ENCODE measurements at places on chromosomes 3 and 15.

DNA sequence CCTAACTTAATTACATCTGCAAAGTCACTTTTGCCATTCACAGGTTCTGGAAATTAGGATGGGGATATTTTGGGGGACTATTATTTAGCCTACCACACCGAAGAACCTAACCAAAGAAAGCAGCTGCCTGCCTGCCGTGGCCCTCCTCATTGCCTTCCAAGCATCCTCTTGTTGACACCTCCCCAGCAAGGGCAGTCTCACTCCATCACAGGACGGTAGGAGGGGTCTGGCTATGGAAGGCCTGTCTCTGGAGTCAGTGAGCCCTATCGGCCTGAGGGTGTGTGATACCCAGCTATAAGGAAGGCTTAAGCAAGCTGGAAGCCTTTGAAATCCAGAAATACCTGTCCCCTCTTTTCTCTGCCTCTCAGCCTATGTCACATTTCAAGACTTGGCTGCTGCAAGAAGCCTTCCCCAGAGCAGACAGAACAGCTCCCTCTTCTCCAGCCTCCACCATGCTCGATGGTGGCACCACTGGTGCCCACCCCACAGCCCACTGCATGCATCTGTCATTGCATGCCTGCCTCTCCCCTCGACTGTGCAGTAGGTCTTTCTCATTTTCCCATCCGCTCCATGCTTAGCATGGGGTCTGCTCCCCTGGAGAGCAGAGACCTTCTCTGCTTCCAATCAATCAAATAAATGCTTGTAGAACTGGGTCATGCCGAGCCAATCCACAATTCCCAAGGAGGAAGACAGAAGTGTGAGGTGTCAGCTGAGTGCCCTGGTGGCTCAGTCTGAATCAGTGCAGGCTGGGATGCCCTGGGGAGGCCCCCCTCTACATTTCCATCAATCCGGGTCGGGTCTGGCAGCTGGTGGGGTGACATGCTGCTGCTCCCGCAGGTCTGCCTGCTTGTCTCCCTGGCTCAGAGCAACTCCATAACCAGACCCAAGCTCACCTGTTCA lies 23.9 kb upstream of the LOXL1 start:
- no peaks in the 10 kb centered on the region for H3K4me1 ChIP-seq
- no peaks in the 10 kb centered on the region for H3K36me3 ChIP-seq
- H3K4me3 ChIP-seq = no peak overlapping the region
- DNase-seq = no peak
- no peak overlapping the region for H3K27ac ChIP-seq

DNA sequence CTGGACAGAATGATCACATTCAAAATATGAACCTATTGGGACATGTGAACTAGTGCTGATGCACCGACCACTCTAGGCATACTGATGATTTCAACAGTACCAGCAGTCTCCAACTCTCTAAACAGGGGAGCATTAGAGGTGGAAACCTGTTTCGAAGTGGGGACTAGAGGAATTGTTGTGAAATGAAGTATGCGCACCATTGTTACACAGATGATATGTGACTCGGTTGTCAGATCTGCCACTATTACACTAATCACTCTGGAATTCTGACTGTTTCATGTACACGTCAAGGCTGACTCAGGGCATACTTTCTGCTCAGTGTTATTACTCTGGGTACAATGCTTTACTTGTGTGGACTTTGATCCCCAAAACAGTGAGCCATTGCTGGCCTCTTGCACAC lies 198.2 kb upstream of the UBE2E2 start:
- peak overlapping the region; percentile 87 for H3K27ac ChIP-seq
- H3K36me3 ChIP-seq = no peaks in the 10 kb centered on the region
- H3K27me3 ChIP-seq = no peaks in the 10 kb centered on the region
- no peak overlapping the region for H3K4me3 ChIP-seq
- H3K4me1 ChIP-seq = peaks cover 7% of the 10 kb centered on the region

GRCh38 chr3:188434594-188434993 lies 280.6 kb downstream of the LPP start:
- peaks cover 18% of the 10 kb centered on the region for H3K4me1 ChIP-seq
- DNase-seq = no peak
- no peaks in the 10 kb centered on the region for H3K36me3 ChIP-seq
- no peaks in the 10 kb centered on the region for H3K27me3 ChIP-seq
- H3K27ac ChIP-seq = no peak overlapping the region

GRCh38 chr3:191051037-191051436 lies 148.0 kb upstream of the OSTN start:
- peak; percentile 47 for DNase-seq
- H3K27ac ChIP-seq = no peak overlapping the region
- no peak overlapping the region for H3K4me3 ChIP-seq
- H3K27me3 ChIP-seq = no peaks in the 10 kb centered on the region

DNA sequence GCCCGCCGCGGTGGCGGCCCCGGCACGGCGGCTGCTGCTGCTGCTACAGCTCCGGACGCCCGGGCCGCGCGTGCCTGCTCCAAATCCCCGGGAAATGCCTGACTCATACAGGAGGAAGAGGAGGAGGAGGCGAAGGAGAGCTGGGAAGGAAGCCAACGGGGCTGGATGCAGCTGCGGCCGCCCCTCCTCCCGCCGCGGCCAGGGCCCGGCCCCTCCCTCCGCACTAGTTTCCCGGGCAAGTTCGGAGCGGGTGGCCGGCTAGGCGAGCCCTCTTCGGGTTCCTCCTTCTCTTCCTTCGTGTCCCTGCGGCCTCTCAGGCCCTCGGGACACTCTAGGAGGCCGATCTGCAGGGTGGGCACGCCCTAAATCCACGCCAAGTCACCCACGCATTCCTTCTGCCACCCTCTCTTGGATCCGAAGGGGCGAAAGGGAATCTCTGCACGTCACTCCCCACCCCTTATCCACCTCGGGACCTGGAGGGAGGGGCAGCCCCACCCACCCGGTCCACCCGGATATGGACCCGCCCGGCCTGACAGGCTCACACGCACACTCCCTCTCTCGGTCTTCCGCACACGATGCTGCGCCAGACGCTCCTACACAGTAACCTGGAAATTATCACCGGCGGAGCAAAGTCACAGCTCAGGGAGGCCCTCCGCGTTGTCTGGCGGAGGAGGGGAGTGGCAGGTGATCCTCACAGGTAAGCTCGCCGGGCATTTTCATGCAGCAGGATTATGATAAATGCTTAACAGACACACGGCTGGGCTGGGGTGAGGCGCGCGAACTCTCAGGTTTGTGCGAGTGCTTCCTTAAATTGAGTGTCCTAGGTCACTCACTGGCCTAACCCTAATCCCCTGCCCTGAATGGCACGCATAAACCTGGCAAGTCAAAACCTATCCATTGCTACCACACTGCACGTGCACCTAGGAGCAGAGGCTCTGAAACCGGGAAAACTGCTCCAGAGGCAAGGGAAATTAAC lies at the start of the genes OSBPL10 and ZNF860:
TSS of gene OSBPL10 (minus strand) at position 57 of the 976 bp plus-strand sequence. CDS start 83 bp downstream, outside the sequence.
TSS of gene ZNF860 (plus strand) at position 545 of the 976 bp plus-strand sequence. CDS start 7,330 bp downstream, outside the sequence.
- H3K4me3 ChIP-seq = peak within 1 kb of the TSS; percentile 92
- H3K4me1 ChIP-seq = peaks cover 19% of the 10 kb centered on the region
- no peaks in the 10 kb centered on the region for H3K27me3 ChIP-seq
- peak; percentile 90 for DNase-seq
- no peaks in the 10 kb centered on the region for H3K36me3 ChIP-seq
- peak within 1 kb of the TSS; percentile 94 for H3K27ac ChIP-seq

DNA sequence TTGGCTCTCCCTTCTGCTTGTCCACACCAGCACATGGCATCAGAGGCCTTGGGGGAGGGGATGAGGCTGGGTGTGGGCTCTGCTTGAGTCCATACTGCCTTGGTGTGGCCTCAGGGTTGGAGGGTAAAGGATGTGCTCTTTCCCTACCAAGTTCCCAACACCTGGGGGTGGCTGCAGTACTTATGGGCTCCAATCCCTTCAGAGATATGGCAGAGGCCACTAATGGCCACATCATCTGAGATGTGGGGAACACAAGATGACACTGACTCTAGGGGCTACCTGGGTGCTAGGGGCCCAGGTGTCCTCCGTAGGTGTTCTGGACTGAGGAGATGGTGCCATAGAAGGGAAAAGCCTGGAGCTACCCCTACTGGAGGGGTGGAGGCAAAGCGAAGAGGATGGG lies 6.9 kb downstream of the CXCR6 start:
- DNase-seq = no peak
- H3K4me1 ChIP-seq = peaks cover 7% of the 10 kb centered on the region
- no peak overlapping the region for H3K27ac ChIP-seq
- H3K36me3 ChIP-seq = peaks cover 3% of the 10 kb centered on the region
- no peaks in the 10 kb centered on the region for H3K27me3 ChIP-seq

- H3K4me1 ChIP-seq = peaks cover 7% of the 10 kb centered on the region
- H3K27me3 ChIP-seq = no peaks in the 10 kb centered on the region
- H3K27ac ChIP-seq = no peak overlapping the region
- no peaks in the 10 kb centered on the region for H3K36me3 ChIP-seq
- H3K4me3 ChIP-seq = no peak overlapping the region
Observed at GRCh38 chr3:73469331-73469730, 155.4 kb downstream of the PDZRN3 start.

- no peaks in the 10 kb centered on the region for H3K36me3 ChIP-seq
- peaks cover 15% of the 10 kb centered on the region for H3K4me1 ChIP-seq
- DNase-seq = no peak
- H3K27ac ChIP-seq = no peak overlapping the region
- H3K4me3 ChIP-seq = no peak overlapping the region
Observed at GRCh38 chr15:62454567-62455172, 289.6 kb upstream of the C2CD4B start.

DNA sequence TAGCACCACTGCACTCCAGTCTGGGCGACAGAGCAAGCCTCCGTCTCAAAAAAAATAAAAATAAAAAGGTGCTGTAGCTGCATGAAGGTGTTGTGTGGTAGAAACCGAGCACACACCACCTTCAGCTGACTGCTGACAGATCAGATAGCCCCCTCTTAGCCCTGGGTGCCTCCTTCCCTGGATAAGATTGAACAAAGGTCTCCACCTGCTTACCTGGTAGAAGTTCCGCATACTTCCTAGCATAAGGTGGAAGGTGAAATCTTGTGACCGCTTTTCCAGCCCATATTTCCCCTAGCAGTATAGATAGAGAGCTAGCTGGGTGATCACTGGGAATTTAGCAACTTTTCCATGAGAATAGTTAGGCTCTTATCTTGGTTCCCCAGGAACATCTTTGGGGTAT lies 18.7 kb upstream of the NEO1 start:
- peaks cover 11% of the 10 kb centered on the region for H3K4me1 ChIP-seq
- H3K36me3 ChIP-seq = no peaks in the 10 kb centered on the region
- no peak overlapping the region for H3K4me3 ChIP-seq
- no peak overlapping the region for H3K27ac ChIP-seq
- peaks cover 2% of the 10 kb centered on the region for H3K27me3 ChIP-seq
- DNase-seq = no peak

- no peak overlapping the region for H3K27ac ChIP-seq
- H3K27me3 ChIP-seq = no peaks in the 10 kb centered on the region
- no peak overlapping the region for H3K4me3 ChIP-seq
- H3K36me3 ChIP-seq = no peaks in the 10 kb centered on the region
Observed at GRCh38 chr3:122800706-122801237, 5.9 kb downstream of the SLC49A4 start.

- no peak overlapping the region for H3K27ac ChIP-seq
- H3K4me3 ChIP-seq = no peak overlapping the region
- H3K4me1 ChIP-seq = no peaks in the 10 kb centered on the region
- no peaks in the 10 kb centered on the region for H3K27me3 ChIP-seq
- no peak for DNase-seq
- no peaks in the 10 kb centered on the region for H3K36me3 ChIP-seq
Observed at GRCh38 chr15:82698711-82699345, 10.8 kb downstream of the AP3B2 start.

DNA sequence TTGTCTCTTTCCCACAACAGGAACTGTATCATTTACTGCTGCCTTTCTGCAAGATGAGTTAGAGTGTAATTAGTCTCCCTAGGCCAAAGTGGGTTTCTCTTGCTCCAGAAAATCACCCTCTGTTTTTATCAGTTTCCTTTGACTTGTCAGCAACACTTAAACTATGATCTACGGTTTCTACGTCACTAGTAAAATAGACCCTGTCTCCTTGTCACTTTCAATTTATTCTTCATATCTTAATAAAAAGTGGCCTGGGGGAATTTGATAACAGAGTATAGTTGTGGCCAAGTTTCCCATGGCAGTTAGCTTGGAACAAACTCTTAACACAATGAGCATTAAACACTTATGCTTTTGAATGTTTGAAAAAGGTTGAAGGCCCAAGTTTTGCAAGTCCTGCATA lies 79.6 kb downstream of the CGNL1 start:
- no peak overlapping the region for H3K4me3 ChIP-seq
- DNase-seq = no peak
- no peaks in the 10 kb centered on the region for H3K27me3 ChIP-seq
- no peak overlapping the region for H3K27ac ChIP-seq

DNA sequence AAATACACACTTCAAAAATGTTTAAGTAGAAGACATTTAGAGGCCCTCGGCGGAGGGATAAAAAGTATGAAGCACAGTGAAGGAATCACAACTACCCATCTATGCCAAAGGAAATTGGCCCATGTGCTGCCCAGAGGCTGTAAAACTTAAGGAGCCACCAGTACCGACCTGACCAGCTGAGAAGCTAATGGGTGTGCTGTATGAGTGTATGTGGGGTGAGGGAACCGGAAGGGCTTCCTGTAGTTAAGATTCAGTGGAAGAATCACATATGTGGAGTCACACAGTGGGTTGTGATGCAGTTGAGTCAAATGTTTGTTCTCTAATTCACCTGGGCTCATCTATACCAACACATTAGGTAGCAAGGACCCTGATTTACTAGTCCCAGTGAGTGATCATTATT lies 516.0 kb upstream of the IL12A start:
- no peaks in the 10 kb centered on the region for H3K36me3 ChIP-seq
- H3K4me3 ChIP-seq = no peak overlapping the region
- H3K4me1 ChIP-seq = no peaks in the 10 kb centered on the region
- H3K27ac ChIP-seq = no peak overlapping the region
- H3K27me3 ChIP-seq = no peaks in the 10 kb centered on the region
- no peak for DNase-seq

DNA sequence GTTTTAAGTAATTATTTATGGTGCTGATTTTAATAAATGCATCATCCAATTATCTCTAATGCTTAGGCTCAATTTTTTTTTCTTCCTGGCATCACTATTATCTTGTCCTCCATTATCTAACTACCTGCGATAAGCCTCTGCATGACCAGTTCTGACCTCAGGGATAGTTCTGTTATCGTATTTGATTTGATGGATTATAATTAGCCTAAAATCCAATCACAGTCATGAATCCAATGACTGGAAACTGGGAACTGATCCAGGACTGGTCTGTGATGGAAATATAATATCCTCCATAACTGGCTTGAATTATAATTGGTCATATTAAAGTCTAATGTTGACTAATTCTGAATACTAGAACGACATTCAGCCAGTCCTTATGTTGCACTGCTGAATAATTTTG lies 1.1 kb downstream of the MYH15 start:
- DNase-seq = no peak
- no peak overlapping the region for H3K27ac ChIP-seq
- H3K36me3 ChIP-seq = no peaks in the 10 kb centered on the region
- no peaks in the 10 kb centered on the region for H3K27me3 ChIP-seq
- H3K4me1 ChIP-seq = no peaks in the 10 kb centered on the region
- no peak overlapping the region for H3K4me3 ChIP-seq

DNA sequence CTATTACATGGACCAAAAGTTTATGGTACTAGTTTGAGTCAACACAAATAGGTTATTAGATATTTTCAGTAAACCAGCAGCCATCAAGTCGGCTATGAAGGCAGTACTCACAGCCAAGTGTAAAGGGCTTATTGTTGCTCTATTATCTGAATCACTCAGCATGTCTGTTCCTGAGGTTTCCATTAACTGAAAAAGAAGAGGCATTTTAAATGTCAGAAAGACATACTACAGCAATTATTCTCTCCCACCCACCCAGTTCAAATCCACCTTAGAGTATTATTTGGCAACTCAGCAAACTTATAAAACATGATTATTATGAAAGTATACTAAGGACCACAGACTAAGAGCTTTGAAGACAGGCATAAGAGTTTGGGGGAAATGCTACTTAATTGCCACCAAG lies 93.1 kb downstream of the BTD start:
- H3K27me3 ChIP-seq = no peaks in the 10 kb centered on the region
- H3K4me3 ChIP-seq = no peak overlapping the region
- no peak overlapping the region for H3K27ac ChIP-seq
- no peak for DNase-seq
- no peaks in the 10 kb centered on the region for H3K4me1 ChIP-seq

All from hepatocyte (in vitro differentiated cells).